Placental pericyte (primary cell): ENCODE measurements at places on chromosomes 6 and 20. TPM values are rescaled to one million over a fixed set of nuclear protein-coding genes. Genes with fewer than 3 reads are reported as not detected.

Gene BPIFB2
- total RNA-seq, result not detected in 2 replicates

Gene NOX3
- total RNA-seq, result under 0.01 TPM in 1 of 2 replicates, not detected in the other

Gene PPDPF
- total RNA-seq, result 63.5 and 86.3 TPM in 2 replicates

Gene SLC35D3
- 0.14 TPM in 1 of 2 replicates, not detected in the other for total RNA-seq

Gene PNPLA1
- total RNA-seq, result 0.14 TPM in 1 of 2 replicates, not detected in the other

Gene BTN1A1
- not detected in 2 replicates for total RNA-seq

Gene PRDM1
- total RNA-seq, result 3.9 and 37.2 TPM in 2 replicates

Gene TFAP2A
- 0.22 and 2.6 TPM in 2 replicates for total RNA-seq
